ENCODE measurements at places on chromosomes 3 and 15.

DNA sequence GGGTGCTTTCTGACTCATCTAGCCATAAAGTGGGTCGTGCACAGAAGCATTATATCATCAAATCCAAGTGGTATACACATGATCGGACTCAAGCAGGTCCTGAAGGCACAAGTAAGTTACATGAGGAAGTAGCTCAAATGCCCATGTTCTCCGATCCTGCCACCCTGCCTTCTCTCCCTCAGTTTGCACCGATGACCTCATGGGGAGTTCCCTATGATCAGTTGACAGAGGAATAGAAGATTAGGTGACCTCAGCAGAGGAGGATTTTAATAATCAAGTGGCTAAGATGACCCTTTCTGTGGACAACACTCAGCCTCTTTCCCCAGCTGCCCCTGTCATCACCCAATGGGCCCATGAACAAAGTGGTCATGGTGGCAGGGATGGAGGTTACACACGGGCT is 149.5 kb downstream of the TBC1D5 start:
- no peak for DNase-seq

- DNase-seq: no peak
Measured at GRCh38 chr15:79677241-79677640, 219.6 kb downstream of the MTHFS start.

GRCh38 chr15:89654847-89655805 is at the start of gene KIF7:
KIF7 (minus strand) TSS chr15:89655467; CDS start chr15:89652930, 2,537 bp downstream.
- DNase-seq: no peak

- DNase-seq: no peak
Measured at GRCh38 chr15:92595506-92596381, 59.8 kb downstream of the FAM174B start.

DNA sequence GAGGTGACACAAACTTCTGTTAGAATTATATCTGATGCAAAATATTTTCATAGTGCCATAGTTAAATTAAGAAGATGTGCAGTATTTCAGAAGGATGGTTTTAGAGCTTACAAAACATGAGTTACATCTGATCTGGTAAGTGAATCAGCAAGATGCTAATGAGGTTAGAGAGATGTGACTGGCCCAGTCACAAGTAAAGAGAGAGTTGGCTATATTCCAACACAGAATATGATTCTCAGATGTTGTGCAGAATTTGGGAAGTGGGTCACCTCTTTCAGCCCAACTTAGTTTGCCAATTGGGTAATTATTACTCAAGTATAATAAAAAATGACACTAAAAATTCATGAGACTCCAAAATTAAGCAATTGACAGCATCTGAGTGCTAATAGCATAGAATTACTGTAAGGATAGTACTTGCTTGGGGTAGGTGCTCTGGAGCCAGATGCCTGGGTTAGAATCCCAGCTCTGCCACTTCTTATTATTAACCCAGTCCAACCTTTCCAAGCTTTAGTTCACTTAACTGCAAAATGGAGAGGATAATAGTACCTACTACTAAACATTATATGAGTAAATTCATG is 30.8 kb downstream of the P2RY1 start:
- no peak for DNase-seq

DNA sequence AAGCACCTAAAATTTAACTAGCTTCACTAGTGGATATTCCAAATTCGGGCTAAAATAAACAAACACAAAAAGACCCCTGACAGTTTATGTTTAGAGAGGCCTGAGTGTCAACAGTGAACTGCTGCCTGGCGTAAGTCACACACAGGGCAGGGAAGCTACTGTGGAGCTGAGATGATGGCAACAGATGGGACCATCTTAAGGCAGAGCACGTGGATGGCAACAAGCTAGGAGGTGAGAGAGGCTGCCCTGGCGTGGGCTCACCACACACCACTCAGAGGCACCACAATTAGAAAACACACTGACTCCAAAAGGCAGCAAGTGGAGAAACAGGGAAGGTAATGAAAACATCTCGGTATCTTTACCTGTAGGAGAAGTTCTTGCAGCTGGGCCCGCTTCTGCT is 93.3 kb downstream of the ATP1B3 start:
- no peak for DNase-seq

DNA sequence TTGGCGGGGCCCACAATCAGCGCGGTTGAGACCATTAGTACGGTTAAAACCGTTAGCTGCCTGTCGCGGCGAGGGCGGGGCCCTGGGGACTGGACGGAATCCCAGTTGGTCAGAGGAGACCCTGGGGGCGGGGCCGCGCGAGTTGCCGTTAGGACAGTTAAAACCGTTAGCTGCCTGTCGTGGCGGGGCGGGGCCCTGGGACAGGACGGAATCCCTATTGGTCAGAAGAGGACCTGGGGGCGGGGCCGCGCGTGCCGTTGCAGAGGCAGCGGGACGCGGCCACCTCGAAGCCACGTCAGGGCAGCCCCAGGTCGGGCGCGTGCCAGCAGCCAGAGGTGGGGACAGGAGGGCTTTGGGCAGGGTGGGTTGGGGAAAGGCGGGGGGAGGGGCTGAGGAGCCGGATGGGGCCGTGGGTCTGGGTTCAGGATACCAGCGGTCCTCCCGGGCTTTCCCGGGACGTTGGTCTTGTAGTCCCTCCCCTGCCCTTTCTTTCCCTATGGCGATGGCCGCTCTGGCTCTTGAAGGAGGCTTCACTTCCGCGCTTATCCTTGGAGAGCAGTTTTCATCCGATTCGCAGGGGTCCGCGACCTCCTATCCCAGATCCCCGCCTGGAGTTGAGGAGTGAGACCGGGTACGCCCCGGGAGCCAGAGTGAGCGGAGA is 28.0 kb downstream of the KLHDC8B start:
- no peak for DNase-seq

DNA sequence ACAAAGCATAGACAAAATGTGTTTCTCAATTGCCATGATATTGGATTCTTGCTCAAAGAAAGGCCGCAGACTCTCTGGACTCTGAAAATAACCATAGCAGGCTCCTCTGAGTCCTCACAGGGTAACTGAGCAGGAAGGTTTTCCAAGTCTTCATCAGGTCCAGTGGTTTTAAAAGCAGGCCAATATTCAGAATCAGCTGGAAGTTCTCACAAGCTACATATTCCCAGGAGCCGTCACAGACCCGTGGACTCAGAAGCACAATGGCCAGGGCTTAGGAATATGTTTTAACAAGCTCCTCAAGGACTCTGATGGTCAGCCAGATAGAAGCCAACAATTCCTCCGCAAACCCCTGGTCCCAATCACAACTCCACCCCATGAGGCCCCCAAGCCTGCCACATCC is 256.1 kb upstream of the ADAMTS9 start:
- no peak for DNase-seq

GRCh38 chr3:62503516-62503915 is 130.2 kb upstream of the FEZF2 start:
- DNase-seq: no peak

GRCh38 chr3:110419601-110420000 is 652.0 kb upstream of the NECTIN3 start:
- DNase-seq: no peak

- no peak for DNase-seq
Measured at GRCh38 chr3:63863150-63864007, at the start of the genes ATXN7 and THOC7. ATXN7 (plus strand) TSS chr3:63863867; CDS start chr3:63912599, 48,732 bp downstream. THOC7 (minus strand) TSS chr3:63863805; CDS start chr3:63863790, 15 bp downstream.

- DNase-seq: no peak
Measured at GRCh38 chr3:166405896-166406295, 568.7 kb upstream of the BCHE start.

DNA sequence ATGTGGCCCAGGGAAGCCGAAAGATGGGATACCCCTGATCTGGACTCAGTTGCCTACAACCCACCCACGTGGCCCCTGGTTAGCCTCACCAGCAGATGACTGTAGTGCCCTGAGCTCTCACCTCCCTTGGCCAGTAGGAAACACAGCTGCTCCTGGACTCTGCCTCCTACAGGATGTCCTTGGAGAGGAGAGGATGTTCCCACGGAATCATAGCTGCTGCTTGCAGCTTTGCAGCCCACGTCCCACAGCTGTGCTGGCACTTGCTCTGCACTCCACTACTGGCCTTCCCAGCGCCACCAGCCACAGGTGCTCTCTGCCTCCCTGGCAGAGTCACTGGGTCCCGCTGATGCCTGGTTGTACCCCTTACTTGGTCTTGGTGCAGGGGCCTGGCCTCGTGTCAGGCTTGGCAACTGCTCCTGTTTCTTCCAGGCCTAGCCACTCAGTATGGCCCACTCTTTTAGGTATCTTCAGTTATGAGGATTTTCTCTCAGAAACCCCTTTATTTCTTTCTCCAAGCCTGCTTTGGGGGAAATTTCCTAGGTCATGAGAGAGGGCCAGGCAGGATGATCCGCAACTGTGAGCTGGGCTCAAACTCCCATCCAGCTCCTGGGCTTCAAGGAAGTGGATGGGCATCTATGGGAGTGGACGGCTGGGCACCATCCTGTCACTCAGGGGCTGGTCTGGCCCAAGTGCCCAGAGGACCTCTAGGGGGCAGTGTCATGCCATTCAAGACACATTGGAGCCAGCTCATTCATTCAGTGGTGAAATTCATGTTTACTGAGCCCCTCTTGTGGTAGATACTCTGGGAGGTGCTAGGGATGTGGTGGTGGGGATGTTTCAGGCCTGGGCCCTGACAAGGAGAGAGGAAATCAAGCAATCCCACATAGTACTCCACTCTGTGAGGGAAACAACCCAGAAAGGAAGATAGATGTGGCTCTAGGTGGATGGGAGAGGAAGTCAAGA is 16.2 kb upstream of the VILL start:
- no peak for DNase-seq

GRCh38 chr3:12027184-12027846 is 23.1 kb downstream of the SYN2 start:
- DNase-seq: no peak

DNA sequence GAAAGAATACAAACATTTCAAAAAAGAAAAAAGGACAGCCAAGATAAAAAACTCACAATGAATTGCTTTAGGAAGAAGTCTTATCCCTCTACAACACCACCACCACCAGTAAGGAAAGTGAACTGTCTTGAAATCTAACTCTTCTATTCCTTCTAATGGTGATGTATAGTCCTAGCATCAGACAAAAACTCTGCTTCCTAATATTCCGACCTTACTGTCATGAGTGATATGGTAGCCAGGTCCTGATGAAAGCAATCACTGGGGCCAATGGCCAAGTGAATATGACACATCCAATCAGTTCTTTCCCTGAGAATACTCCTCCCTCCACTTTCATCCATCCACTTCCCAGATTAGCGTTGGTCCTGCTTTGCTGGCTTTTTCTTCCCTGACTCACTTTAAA is 14.8 kb downstream of the GK5 start:
- DNase-seq: no peak

GRCh38 chr3:122803977-122804376 is 9.1 kb downstream of the SLC49A4 start:
- no peak for DNase-seq

DNA sequence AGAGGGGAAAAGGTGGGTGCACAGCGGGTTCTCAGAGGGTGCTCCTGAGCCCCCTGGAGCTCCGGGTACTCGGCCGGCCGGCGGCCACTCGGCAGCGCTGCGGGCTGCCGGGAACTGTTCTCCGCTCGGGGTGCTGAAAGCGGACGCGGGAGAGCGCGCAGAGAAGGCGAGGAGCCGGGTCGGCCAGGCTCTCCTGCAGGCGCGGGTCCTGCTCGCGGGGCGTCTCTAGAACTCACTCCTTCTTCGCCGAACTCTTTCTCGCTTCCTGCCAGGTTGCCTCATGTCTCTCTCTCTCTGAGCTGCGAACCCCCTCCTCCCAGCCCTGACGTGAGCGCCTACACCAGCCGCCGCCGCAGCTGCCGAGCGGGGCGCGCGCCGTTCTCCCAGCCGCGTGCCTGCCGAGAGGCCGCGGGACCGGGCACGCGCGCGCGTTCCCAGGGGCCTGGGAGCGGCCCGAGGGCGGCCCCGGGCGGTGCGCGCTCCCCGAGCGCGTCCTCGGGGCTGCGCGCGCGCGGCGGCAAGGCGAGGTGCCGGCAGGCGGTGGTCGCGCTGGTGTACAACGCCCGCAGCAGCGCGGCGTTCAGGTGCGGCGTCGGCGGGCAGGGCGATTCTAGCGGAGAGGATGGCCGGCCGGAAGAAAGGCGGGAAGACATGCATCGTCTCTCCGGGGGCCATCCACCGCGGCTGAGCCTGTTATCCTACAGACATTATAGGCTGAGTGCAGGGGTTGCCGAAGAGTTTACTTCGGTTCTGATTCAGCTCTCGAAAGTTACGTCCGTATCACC is at the start of gene PEX5L:
Gene PEX5L (minus strand): TSS at position 267 of the 785 bp plus-strand sequence. CDS start 338 bp downstream, outside the sequence.
- peak; percentile 95 for DNase-seq

DNA sequence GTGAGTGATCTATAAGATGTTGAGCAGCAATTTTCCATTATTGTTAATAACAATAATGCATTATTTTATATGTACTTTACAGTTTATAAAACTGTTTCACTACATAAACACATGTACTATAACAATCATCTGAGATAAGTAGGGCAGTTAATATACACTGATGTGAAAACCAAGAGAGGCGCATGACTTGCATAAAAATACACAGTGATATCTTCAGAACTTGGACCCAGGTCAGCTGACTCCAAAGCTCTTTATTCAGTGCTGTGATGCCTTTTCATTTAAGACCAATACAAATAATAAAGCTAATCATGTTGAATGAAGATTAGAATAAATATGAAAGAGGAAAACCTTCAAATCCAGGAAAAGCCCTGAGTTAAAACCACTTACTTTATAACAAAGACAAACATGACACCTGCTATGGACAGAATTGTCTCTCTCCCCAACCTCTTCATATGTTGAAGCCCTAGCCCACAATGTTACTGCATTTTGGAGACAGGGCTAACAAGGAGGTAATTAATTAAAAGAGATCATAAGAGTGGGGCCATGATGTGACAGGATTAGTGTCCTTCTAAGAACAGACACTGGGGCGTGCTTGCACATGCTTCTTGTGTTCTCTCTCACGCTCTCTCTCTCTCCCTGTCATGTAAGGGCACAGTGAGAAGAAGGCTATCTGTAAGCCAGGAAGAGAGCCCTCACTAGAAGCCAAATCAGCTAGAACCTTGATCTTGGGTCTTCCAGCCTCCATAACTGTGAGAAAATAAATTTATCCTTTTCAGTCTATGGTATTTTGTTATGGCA is 55.8 kb upstream of the TSPAN3 start:
- no peak for DNase-seq

DNA sequence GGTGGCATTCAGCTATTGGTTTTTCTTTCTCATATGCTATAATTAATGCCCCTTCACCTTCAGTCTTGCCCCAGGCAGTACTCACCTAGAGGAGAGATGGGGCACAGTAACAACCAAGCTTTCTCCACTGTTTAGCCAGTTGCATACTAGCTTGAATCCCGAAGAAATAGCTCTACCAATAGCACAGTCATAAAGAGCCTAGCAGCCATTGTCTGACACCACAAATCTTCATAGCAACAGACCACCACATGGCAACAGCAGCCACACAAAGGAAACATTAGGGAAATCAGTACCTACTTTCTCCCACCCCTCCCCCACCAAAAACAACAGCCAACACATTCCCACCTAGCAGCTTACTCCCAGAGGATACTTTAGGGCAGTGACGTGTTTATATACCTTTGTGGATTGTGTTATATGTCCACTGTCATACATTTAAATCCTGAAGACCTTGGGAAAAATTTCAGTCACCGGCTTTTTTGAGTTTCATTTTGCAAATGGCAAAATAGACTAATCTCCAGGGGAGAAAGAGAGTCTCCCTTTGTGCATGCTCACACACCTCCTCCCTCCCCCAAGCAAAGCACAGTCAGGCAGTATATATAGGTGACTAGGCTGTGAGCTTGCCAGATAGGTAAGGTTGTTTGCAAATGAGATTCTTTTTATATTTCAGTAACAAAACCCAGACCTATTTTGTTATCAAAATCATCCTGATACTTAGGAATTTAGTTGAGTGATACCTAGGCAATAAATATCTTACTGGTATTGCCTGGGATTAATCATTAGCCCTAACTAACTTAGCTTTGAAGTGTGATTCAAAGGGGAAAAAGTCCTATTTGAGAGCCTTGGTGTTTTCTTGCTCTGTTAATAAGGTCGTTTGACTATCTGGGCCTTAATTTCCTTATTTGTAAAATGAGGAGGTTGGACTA is 140.6 kb downstream of the RBPMS2 start:
- no peak for DNase-seq

Data from NCI-H2107 (cell line).